ENCODE measurements at places on chromosomes 4 and X.

DNA sequence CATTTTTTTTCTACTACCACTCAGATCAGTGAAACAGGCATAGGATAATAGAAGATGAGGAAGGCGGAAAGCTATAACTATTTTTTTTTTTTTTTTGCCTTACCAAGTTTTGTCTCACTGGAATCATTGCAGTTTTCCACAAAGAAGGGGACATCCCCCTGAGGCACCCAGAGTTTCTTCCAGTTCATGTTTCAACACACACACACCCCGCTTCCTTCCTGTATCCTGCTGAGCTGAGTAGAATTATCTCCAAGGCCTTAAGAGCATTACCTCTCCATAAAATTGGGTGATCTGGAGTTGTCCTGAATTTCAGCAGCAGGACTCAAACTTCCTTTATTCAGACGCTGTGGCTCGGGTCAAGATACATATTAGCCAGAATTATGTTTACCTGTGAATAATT, 111.9 kb downstream of the PALLD start:
- no peak for DNase-seq

- no peak for DNase-seq
Observed at GRCh38 chrX:153301746-153302145, 19.8 kb downstream of the PNMA6F start.

- DNase-seq: no peak
Observed at GRCh38 chr4:112973750-112974251, 75.7 kb upstream of the ANK2 start.

GRCh38 chr4:103002551-103002950, 17.0 kb downstream of the SLC9B1 start:
- no peak for DNase-seq

DNA sequence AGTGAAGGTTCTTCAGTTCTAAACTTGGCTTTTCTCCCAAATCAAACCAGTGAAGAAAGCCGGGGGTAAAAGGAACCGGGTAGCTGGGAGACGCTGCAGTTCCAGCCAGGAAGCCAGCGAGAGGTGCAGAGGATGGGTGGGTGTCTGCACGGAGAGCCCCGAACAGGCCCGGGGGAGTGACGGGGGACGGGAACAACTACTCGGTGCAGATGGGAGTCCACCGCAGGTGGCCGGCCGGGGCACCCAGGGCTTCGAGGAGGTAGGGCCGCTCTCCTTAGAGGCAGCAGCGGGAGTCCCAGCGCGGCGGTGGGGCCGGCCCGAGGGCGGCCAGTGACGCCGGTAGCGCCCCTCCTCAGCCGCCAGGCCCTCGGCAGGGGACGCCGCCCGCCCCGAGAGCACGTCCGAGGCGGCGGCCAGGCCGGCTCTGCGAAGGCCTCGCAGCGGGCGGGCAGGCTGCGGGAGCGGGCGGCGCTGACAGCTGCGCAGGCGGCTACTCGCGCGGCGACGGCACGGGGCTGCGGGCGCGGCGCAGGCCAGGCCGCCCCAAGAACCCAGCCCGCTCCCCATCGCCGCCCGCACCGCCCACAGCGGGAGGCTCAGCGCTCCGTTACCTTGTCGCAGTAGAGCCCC, 449 bp downstream of the FBXL5 start:
- DNase-seq: peak; percentile 49

DNA sequence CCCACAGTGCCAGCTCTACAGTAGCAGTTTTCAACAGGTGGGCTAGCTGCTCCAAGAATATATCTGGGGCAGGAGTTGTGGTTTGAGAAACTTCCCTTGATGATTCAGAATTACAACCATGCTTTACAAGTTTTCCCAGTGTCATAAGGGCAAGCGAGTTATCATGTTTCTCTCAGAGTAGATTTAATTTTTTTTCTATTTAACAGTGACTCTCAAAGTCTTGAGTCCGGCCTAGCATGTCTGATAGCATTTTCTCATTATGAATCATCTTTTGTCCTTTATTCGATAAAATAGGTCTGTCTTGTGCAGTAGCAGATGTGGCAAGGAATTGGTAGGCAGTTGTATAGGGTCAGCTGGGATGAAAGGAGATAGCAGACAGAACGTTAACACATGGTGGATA, 62.2 kb upstream of the SPANXD start:
- DNase-seq: no peak

DNA sequence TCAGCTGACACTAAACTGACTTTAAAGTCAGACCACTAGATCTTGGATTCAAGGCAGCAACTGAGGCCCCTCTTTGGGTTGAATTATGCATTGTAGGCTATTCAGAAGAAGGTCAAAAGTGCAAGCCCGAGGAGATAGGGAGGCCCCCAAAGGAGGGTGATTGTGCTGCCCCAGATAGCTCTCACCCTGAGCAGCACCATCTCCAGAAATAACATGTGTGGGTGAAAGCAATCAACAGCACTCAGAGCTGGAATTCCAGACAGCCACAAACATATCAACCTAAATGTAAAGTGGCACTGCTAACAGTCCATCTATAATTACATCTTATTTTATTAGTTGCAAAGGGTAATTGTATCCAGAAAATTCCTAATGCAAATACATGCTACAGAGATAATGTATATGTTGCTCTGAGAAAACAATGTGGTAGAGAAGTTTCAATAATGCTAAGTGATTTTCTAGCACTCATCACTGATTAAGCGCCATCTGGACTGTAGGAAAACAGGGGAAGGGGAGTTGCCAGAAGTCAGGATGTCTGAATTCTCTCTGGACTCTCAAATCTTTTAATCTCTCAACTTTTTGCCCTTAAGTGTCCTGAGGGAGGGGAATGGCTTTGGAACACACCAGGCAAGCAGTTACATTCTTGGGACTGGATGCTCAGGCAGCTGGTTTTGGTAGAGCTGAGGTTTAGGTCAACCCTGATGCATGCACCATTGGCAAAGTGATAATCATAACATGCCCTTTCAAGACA, 61.8 kb upstream of the SFRP2 start:
- DNase-seq: no peak

- no peak for DNase-seq
Observed at GRCh38 chr4:8391972-8392371, 48.6 kb downstream of the ACOX3 start.

- DNase-seq: no peak
Observed at GRCh38 chrX:21658152-21658737, at the start of gene KLHL34. Gene KLHL34 (minus strand): TSS chrX:21658330. CDS start chrX:21657788, 542 bp downstream.

DNA sequence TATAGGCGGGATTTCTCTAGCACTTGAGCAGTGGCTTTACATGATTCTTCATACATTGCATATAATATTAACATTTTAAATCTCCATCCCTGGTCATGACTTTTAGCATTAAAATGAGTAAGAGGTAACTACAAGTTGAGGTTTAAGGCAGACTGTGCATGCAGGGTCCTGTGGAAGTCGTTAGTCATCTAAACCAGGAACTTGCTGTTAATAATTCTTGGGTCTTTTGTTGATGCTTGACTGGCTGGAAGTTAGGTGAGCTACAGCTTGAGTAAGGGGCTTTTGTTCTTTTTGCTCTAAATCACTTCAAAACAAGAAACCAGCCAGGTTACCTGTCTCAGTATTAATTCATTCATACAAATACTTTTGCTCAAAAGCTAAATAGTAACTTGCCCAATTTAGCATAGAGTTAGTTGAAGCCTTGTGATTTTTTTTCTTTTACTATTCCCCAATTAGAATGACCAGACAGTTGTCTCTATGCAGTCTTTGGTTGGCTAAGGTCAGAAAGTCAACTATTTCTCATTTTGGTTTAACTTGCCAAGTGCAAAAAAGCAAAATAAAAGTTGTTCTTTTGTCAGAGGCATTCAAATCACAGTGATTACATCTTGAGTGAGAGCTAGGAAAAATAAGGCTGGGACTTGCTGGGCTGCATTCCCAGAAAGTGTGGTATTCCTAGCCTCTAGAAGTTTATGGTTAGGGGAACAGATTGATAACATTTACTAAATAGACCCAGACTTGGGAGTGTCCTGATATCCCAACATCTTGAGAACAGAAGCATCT, 516.9 kb downstream of the PDHA2 start:
- no peak for DNase-seq

DNA sequence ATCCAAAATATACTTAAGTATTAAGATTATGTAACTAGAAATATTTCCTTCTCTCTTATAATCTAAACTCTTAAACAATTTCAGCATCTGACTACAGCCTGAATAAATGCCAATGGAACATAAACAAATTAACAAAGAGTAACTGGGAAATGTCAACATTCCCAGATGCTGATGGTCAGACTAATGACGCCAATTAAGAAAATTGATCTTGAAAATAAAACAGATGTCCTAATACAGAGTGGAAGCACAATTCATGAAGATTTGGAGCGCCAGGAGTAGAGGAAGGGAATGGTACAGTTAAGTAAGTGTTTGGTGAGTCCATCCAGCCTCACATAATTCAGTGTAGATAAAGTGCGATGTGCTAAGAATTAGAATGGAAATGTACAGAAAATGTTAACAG, 203.7 kb upstream of the NWD2 start:
- DNase-seq: no peak

DNA sequence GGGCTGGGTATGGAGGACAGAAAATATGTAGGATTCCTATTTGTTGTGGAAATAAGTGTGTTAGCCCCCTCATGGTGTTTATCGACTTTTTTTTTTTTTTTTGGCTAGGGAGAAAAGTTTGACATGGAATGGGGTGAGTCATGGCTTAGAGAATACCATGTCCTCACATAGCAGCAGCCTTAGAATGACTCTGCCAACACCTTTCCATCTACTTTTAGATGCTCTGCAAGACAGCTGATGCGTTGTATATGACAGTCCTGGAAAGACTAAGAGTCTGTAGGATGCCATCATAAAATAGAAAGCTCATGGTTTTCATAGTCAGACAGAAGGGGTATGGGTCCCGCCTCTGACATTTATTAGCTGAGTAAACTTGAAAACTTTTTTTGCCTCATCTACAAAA, 37.7 kb downstream of the MTTP start:
- DNase-seq: no peak

GRCh38 chr4:73853718-73854473, 800 bp downstream of the PF4V1 start:
- no peak for DNase-seq

GRCh38 chr4:155818639-155819038, 47.4 kb downstream of the ASIC5 start:
- no peak for DNase-seq

DNA sequence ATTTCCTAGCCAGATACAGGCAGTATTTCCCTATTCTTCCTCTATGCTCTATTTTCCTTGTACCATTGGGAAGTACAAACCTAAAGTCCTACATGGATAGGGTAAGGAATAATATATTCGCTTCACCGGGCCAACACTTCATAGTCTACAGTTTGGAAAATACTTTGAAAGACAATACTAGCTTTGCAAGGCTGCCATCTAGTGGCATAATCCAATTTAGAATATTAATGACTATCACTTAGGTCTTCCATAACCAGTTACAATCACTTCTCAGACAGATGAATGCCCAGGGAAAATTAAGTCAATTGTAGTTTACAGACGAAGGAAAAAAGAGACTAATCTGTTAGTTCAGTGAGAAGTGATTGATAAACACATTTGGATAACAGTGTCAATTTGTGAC, 141.0 kb upstream of the FAM47C start:
- DNase-seq: peak; percentile 33

DNA sequence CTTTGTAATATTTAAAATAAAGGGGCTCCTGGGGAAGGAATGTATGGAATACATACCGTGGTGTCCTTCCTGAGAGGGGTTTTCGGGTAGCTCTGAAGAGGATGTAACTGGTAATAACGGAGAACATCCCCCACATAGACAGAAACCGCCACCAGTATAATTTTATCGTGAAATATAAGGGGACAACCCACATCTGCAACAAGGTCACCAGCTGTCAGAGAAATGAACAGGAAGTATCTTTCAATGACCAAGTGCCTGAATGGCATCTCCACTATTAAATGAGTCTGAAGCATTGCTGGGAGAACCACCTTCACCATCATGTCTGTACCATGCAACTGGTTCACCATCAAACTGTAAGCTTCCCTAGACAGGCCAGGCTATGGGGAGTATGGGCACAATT, 31.7 kb downstream of the RNF175 start:
- DNase-seq: no peak

DNA sequence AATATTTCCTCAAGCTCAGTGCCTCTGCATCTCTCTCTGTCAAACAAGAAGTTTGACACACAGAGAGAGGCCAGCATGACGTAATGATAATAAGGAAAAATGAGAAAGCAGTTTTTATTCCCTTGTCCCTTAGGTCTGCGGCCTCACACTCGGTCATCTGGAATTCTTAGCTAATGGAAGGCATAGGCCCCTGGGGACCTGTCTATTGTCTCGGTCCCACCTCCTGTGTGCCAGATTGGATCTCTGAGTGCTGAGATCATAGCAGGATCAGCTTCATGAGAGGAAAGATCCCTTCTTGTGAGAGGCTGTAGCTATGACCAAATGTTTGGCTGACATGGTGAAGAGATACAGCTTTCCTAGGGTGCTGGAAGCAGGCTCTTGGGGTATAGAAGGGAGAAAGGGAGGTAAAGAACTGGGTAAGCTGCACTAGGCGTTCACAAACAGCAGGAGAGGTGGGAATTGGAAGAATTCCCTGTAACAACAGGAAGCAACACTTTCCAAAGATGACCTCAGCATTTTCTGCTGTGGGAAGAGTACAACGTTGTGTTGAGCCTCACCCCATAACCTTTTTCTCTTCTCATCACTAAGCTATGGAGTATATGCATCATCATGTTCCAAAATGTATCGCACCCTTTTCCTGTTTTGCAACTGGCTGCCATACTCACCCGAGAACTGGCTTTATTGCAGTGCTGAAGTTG, 20.2 kb downstream of the TMEM31 start:
- DNase-seq: no peak

GRCh38 chr4:25280210-25280609, 32.4 kb upstream of the ZCCHC4 start:
- DNase-seq: no peak

- DNase-seq: no peak
Observed at GRCh38 chr4:82998898-82999297, 11.7 kb downstream of the LIN54 start.

DNA sequence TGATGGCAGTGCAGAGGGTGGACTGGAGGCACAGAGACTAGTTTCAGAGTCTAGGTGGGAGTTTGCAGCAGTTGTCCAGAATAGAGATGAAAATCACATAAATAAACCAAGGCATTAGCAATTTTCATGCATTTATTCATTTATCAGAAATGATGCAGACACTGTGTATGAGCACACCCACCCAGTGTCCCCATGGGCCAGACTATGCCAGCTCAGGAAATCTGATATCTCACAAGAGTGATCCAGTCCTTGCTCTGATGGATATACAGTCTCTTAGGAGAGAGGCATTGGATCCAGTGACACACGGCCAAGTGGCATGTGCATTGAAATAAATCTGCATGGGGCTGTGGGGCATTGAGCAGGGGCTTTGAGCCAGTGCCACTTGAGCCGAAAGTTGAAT, 228.2 kb downstream of the FRMPD4 start:
- DNase-seq: no peak

DNA sequence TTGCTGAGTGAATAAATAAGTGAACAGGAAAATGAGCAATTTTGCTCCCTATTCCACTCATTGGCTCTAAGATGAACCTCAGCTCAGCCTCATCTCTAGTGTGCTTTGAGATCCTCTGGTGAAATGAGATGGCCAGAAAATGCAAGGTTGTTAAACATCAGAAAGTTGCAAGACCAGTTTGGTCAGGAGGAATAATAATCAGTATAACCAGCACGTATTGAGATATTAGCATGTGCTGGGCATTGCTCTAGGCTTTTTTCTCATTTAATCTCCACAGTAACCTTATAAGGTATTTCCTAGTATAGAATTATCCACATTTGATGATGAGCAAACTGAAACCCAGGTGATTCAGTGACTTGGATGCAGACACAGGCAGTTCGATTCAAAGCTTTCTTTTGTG, 110.5 kb upstream of the PAK3 start:
- no peak for DNase-seq
